ENCODE measurements at places on chromosomes 2 and 18.

- no peak for DNase-seq
Measured at GRCh38 chr2:31208240-31208639, 9.1 kb downstream of the CAPN14 start.

DNA sequence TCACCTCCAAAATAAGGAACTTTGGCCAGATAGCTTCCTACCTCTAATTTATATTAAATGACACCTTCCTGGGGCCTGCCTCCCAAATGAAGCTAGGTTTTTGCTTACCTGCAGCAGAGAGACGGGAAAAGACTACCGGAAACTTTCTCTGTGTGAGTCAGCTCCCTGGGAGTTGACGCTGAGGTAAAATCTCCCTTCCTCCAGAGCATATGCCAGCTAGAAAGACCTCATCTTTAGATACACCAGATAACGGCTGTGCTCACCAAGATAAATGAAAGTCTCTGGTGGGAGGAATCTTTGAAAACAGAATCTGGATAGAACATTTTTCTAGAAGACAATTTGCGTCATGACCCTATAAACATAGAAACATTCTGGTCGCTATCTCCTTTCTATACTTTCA, 99.7 kb upstream of the RFX8 start:
- DNase-seq: no peak

GRCh38 chr2:74147727-74148456, at the start of gene BOLA3:
Gene BOLA3 (minus strand): TSS chr2:74147912. CDS start chr2:74147874, 38 bp downstream.
- DNase-seq: peak; percentile 62

DNA sequence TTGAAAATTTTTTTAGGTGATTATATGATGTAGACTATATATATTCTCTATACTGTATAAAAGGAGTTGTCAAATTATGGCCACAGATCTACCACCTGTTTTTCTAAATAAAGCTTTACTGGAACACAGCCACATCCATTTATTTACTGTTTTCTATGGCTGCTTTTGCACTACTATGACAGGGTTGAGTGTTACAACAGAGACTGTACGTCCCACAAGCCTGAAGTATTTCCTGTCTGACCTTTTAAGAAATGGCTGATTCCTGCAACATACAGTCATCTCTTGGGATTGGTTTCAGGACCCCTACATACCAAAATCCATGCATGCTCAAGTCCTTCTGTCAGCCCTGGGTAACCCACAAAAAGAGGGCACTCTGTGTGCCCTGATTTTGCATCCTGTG, 508.3 kb downstream of the TSN start:
- DNase-seq: no peak

- DNase-seq: no peak
Measured at GRCh38 chr18:57775937-57776336, 27.2 kb downstream of the ATP8B1 start.

- DNase-seq: no peak
Measured at GRCh38 chr2:237321746-237322145, 92.2 kb downstream of the COL6A3 start.

All from activated CD8-positive, alpha-beta memory T cell treated with anti-CD3 and anti-CD28 coated beads for 4 hours (primary cell).